ENCODE measurements at places on chromosomes 6 and 20.

DNA sequence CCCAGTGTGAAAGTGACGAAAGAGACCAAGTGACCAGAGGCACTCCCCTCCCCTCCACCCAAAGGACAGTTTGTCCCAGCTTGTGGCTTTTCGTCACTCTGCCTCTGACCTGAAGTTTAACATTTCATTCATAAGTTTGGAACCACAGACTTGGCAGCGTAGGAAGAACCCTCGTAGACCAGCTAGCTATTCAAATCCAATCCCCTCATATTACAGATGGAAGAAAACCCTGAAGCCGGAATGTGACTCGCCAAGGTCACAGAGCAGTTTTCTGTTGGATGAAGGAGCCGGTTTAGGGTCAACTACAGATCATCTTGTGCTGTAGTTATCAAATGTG, 3.9 kb upstream of the SYS1 start:
- no peak for DNase-seq

GRCh38 chr20:20517296-20517695, 149.4 kb downstream of the INSM1 start:
- no peak for DNase-seq

DNA sequence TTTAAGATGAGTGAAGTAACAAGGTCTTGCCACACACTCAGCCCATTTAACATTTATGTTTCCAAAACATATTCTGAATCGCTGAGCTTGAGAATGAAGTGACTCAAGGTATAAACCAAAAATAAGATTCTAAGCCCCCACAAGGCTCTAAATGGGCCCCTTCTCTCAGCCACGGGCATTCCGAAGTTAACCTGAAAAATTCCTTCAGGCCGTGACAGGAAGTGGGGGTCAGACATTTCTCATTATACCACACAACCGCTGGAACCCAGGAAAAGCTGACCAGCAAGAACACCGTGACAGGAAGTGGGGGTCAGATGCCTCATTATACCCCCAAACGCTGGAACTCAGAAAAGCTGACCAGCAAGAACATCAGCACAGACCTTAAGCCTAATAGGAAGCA, 247.9 kb downstream of the ERMARD start:
- DNase-seq, result no peak

DNA sequence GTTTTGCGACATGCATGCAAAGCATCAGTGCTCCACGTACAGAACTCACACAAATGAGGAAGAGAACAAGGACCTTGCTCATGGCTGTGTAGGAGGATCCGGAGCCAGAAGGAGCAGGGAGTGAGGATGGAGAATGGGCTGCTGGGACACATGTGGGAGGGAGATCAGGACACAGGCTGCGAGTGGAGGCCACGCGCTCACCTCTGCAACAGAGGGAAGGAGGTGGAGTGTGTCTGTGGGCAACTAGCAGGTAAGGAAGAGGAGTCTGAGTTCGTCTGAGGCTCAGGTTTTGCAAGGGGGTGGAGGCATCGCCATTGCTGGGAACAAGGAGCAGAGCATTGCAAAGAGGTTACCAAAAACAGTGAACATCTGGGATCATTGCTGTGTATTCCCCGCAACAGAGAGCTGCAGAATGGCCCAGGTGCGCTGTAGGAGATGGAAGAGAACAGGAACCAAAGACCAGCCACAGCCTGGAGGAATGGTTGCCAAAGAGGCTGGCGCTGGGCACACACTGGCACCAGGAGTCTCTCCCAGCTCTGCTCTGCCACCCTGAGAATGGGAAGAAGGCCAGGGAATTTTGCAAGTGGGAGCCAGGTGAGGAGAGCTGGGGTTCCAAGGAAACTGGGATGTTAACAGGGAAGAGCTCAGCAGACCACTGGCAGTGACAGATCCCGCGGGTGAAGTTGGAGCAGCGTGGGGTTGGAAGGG, 90.0 kb upstream of the RPS6KA2 start:
- DNase-seq, result no peak

DNA sequence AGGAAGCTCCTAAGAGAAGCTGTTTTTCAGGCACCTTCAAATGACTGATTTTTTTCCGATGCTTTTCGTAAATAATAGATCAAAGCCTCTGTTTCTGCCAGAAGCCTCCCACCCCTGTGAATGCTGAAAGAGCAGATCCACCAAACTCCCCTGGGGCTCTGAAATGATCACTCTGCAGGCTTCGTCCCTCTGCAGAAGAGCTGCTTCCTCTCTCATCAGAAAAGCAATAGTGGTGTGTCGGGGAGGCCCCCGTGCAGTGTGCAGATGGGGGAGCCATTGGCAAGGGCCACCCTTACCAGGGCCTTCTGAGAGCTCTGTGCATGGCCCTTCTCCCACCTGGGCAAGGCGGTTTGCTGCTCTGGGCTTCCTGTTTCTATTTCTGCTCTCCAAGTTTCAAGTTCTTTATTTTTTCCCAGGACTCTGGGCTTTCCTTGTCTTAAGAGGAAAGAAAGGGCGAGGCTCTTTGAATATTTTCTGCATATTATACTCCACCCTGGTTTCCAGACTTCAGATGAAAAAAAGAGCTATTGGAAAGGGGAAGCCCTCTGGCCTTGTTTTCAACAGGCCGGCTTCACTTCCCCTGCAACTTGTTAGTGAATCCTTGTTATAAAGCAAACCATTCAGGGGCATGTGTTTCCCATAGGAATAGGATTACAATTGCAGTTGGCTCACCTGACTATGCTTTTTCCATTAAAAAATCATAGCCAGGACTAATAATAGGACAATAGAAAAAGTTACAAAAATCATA, 155.2 kb downstream of the TTLL2 start:
- no peak for DNase-seq

DNA sequence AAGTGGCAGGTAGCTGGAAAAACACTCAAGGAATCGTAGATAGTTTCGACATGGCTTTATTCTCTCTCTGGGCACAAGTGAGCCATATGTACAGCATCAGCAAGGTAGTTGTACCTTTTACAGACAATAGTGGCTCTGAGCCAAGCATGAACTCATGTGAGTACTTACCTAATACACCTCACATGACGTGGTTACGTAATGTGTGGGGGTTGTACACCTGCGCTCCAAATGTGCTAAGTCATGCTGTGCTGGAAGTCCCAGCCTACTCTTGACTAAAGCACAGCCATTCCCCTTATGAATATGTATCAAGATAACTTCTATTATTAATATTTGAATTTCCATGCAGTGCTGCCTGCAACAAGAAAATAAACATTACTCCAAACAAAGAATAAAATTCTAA, 78.8 kb upstream of the HMGN3 start:
- DNase-seq, result no peak

- DNase-seq, result no peak
These were observed 136.3 kb downstream of the MRPL14 start for GRCh38 chr6:43990627-43991619.

GRCh38 chr6:109351231-109352130, 30.8 kb downstream of the CD164 start:
- DNase-seq, result no peak

DNA sequence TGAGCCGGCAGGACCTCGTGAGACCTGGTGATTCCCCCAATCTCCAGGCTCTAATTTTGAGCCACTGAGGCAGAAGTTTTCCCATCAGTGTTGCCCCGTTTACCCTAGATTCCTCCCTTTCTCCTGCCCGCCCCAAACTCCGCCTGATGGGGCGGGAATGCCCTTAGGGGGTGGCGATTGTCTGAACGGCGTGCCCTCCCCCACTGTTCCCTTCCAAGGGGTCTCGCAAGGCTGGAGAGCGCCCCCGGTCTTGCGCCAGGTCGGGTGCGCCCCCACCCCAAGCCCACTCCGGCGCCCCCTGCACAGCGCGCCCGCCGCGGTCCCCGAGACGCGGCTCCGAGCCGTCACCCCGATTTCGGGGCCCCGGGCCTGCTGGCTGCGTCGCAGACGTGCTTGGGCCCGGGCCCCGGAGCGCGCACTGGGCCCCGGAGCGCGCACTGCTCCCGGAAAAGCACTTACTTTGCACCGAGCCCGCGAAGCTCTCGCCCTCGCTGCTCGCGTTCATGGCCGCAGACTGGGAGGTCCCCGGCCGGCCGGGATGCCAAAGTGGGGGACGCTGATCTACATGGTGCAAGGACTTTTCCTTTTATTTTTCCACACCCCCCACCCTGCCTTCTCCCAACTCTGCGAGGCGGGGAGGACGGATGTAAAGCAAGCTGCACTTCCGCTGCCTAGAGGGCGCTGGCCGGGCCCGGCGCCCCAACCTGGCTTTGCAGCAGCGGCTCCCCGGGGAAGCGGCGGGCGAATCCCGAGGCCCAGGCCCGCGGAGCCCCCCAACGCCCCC, at the start of gene ZFP64:
Gene ZFP64, minus strand, starts transcription at position 648 of the 784 bp plus-strand sequence. Its CDS starts 143 bp downstream, at position 505.
- peak; percentile 51 for DNase-seq

GRCh38 chr20:62918831-62919230, 7.5 kb downstream of the DIDO1 start:
- no peak for DNase-seq

- no peak for DNase-seq
These were observed 39.4 kb upstream of the RFPL4B start for GRCh38 chr6:112307707-112308106.

DNA sequence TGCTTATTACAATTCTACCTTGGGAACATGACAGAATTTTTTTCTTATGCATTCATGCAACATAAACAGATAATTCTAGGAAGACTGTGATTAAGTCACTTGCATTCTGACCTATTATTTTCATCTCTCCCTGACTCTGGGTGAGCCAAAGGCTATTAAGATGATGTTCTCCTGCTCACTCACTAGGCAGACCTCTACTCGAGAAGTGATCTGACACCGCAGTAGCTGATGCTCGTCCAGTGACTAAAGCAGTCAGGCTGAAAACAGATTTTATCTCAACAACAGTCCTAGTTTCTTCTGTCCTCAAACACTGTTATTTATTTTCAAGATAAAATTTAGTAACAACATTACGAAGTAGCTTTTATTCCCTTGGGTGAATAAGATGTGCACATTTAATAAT, 17.3 kb downstream of the NAA20 start:
- DNase-seq, result no peak

- DNase-seq, result no peak
These were observed 143.6 kb upstream of the JARID2 start for GRCh38 chr6:15102241-15102640.

DNA sequence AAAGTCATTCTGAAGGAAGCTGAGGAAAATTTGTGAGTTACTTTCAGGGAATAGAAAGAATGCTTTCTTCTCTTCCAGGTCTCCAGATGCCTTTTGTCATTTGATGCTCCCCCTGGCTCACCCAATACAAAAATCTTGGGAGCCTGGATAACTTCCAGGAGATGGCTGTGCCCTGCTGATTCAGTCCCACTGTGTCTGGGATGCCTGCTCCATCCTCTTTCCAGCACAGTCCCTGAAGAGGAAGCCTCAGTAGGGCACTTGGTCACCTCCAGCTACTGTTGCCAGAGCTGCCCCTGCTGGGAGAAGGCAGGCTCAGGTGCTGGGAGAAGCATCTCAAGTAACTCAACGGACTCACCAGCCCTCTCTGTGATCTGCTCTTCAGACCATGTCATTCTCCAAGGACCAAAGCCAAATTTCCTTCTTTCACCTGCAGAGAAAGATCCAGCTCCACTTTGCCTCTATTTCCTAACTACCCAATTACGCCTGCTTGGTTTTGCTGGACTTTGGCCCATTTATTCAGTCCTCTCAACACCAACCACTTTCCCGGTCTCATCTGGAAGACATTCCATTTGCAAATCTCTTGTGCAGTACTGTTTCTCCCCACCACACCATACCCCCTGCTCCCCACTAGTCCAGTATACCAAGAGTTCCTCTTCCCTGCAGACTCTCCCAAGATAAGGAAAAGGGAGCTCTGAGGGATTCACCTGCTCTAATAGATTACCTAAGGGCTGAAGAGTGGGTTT, 53.3 kb downstream of the SLC23A2 start:
- DNase-seq, result no peak

GRCh38 chr6:33694401-33694931, 17.0 kb downstream of the UQCC2 start:
- peak; percentile 54 for DNase-seq

GRCh38 chr6:130796313-130796905, 30.8 kb upstream of the SMLR1 start:
- no peak for DNase-seq

- DNase-seq, result no peak
These were observed 207.4 kb upstream of the LRFN2 start for GRCh38 chr6:40794586-40794985.

- DNase-seq, result no peak
These were observed 171.6 kb upstream of the SMLR1 start for GRCh38 chr6:130655586-130655985.

GRCh38 chr6:30922447-30922852, 8.4 kb downstream of the VARS2 start:
- DNase-seq, result no peak

- no peak for DNase-seq
These were observed 7.8 kb downstream of the TCF15 start for GRCh38 chr20:602111-602970.

GRCh38 chr6:90758741-90759140, 171.9 kb upstream of the MAP3K7 start:
- no peak for DNase-seq

DNA sequence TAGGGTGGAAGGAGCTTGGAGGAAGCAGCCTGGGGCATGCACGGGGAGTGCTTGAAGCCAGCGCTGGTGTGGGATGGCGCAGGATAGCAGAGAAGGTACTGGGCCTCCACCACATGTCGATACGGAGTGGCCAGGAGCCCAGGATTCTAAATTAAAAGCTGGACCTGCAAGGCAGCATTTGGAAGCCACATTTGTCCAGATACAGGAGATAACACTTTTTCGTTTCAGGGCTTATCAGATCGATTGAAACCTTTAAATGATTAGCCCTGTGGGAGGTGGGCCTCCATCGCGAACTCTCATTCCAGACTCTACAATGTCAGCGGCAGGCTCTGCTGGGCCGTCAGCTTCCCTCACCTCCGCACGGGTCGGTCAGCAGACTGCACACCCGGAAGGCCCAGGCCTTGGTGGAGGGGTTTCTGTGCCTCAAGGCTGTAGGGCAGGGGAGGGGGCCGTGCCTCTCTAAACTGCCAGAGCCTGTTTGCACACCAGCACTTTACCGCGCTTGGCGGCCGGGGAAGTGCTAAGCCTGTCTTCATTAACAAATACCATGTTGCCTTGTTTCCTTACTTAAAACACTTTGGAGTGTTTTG, 17.9 kb downstream of the EDN3 start:
- no peak for DNase-seq

DNA sequence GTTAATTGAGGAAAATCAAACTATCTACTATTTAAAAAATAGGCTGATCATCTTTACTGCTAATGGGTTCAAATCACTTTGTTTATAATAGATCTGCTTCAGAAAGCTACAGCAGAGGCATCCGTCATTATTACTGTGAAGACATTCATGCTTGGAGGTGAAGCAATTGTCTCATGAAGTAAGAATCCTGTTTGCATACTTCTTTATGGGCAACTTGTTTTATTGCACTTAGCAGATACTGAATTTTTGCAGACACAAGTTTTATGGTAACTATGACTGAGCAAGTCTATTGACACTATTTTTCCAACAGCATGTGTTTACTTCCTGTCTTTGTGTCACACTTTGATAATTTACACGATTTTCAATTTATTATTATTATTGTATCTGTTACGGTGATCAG, 573.9 kb downstream of the RFPL4B start:
- no peak for DNase-seq

DNA sequence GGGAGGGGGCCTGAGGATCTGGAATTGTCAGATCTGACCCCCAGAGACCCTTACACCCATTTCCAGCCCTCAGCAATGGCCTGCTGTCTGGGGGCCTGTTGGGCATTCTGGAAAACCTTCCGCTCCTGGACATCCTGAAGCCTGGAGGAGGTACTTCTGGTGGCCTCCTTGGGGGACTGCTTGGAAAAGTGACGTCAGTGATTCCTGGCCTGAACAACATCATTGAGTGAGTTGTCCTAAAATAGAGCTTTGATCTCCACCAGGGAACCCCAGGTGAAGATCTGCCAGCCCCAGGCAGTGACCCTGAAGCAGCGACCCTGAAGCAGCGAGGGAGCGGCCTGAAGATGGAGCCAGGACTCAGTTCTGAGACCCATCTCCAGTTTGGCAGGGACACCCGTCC, 2.2 kb downstream of the BPIFA1 start:
- DNase-seq, result no peak

- DNase-seq, result no peak
These were observed 13.6 kb upstream of the SPAG4 start for GRCh38 chr20:35601990-35602389.
